ENCODE measurements at places on chromosomes 2 and 18. TPM values are rescaled to one million over a fixed set of nuclear protein-coding genes. Genes with fewer than 3 reads are reported as not detected.

The TTN gene
- 0.19 TPM for total RNA-seq

- no peaks in the 10 kb centered on the region for H3K27me3 ChIP-seq
- peaks cover 4% of the 10 kb centered on the region for H3K36me3 ChIP-seq
- no peak overlapping the region for H3K27ac ChIP-seq
These were observed 18.3 kb downstream of the PSME4 start for GRCh38 chr2:53952519-53952918.

GRCh38 chr2:133642791-133643191 is 74.5 kb upstream of the NCKAP5 start:
- no peak for DNase-seq
- no peaks in the 10 kb centered on the region for H3K27me3 ChIP-seq
- H3K4me1 ChIP-seq, result peaks cover 7% of the 10 kb centered on the region
- no peak overlapping the region for H3K27ac ChIP-seq
- no peak overlapping the region for H3K4me3 ChIP-seq
- H3K36me3 ChIP-seq, result no peaks in the 10 kb centered on the region

DNA sequence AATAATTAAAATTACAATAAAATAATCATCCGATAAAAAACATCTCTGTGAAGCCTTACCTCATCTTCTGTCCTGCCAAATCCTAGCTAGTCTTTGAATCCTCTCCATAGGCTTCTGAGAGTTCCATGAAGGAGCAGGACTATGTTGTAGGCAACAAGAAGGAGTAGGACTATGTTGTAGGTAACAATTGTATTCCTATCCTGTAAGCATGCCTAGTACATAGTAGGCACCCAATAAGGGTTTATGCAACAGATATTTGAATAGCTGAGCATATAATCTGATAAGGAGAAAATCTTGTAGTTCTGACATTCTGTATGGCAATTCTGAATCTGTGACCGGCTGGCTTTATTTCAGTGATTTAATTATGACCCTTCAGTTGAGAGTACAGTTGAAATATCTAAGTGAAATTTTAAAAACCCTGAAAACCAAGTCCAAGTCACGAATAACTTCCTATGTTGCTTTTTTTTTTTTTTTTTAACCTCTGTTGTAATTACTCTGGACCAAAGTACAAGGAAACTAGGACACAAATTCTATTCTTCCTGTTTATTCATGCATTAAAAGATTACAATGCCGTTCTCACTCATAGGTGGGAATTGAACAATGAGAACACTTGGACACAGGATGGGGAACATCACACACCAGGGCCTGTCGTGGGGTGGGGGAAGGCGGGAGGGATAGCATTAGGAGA is 27.8 kb downstream of the VWA3B start:
- no peak overlapping the region for H3K4me3 ChIP-seq
- no peaks in the 10 kb centered on the region for H3K36me3 ChIP-seq
- no peaks in the 10 kb centered on the region for H3K4me1 ChIP-seq
- no peaks in the 10 kb centered on the region for H3K27me3 ChIP-seq

DNA sequence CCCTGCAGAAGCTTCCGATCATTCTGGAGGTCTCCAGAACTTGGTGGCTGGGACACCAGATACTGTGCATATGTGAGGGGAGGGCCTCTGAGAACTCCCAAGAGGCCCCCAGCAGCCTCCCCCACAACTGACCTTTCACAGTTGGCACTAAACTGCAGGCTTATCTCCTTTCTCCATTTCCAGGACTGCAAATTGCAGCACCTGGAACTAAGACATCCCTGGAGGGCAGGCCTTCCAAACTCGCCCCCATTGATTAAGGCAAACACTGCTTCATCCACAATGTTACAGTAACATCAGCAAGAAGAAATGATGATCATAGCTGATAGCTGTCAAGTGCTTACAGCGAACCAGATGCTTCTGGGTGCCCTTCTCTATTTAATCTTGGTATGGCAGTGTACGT is 67.9 kb downstream of the TGOLN2 start:
- peak overlapping the region; percentile 74 for H3K27ac ChIP-seq
- DNase-seq, result no peak
- no peak overlapping the region for H3K4me3 ChIP-seq
- H3K4me1 ChIP-seq, result peaks cover 12% of the 10 kb centered on the region

GRCh38 chr2:160034396-160034795 is 28.0 kb downstream of the PLA2R1 start:
- no peak overlapping the region for H3K27ac ChIP-seq
- H3K27me3 ChIP-seq, result no peaks in the 10 kb centered on the region

- peak overlapping the region; percentile 90 for H3K27ac ChIP-seq
- peaks cover 62% of the 10 kb centered on the region for H3K4me1 ChIP-seq
- no peaks in the 10 kb centered on the region for H3K36me3 ChIP-seq
- peak overlapping the region; percentile 71 for H3K4me3 ChIP-seq
- DNase-seq, result no peak
- H3K27me3 ChIP-seq, result no peaks in the 10 kb centered on the region
These were observed 1.6 kb downstream of the ZNF516 start for GRCh38 chr18:76493213-76494161.

DNA sequence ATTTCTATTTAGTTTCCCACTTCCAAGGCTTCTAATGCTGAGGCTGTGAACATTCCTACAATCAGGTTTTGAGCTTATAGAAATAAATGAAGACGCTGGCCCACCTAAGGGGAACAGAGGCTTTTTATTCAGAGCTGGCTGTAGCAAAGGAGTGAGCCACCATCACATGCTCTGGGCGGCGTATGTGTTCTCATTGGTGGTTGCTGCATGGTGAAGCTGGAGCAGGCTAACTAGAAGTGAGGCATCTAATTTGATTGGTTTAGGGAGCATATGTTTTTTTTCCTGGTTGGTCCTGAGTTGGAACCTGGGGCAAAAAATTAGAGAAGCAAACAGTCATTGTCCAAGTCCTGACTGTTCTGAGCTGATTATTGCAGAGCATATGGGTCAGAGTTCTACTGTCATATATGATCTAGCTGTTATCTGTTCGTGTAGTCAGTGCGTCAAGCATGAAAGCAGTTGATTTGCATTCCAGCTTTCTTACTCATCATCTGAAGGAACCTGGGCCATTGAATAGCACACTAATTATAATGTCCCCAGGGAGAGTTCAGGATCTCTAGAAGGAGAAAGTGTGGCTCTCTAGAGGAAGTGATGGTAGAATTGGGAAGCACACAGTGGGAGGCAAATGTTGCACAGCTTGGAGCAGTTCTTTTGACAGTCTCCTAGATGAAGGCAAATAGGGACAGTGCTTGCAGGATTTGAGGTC is 279.6 kb downstream of the PARD3B start:
- H3K36me3 ChIP-seq, result no peaks in the 10 kb centered on the region
- H3K4me3 ChIP-seq, result no peak overlapping the region
- DNase-seq, result no peak
- H3K27me3 ChIP-seq, result no peaks in the 10 kb centered on the region
- no peak overlapping the region for H3K27ac ChIP-seq
- H3K4me1 ChIP-seq, result no peaks in the 10 kb centered on the region

DNA sequence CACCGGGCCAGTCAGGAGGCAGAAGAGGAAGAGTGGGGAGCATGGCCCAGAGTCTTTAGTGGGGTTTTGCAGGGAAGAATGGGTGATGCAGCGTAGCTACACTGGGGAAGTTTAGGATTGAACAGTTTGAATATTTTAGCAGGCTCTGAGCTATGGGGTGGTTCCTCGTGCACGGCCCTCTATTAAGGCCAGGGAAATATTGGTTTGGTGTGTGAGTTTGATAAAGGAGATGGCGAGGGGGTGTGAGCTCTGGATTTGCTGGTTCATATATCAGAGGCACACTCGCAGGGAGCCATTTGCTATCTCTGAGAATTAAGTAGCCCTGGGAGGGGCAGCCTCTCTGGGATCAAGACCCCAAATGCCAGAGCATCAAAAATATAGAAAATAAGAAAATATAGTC is 50.1 kb downstream of the BOLA3 start:
- H3K36me3 ChIP-seq, result peaks cover 43% of the 10 kb centered on the region
- H3K4me3 ChIP-seq, result no peak overlapping the region
- peaks cover 11% of the 10 kb centered on the region for H3K4me1 ChIP-seq

Data from esophagus squamous epithelium (tissue), 5 donors.